Left ventricle myocardium inferior (tissue), 1 donor: ENCODE measurements at places on chromosomes 6 and 20. TPM values are rescaled to one million over a fixed set of nuclear protein-coding genes. Genes with fewer than 3 reads are reported as not detected.

DNA sequence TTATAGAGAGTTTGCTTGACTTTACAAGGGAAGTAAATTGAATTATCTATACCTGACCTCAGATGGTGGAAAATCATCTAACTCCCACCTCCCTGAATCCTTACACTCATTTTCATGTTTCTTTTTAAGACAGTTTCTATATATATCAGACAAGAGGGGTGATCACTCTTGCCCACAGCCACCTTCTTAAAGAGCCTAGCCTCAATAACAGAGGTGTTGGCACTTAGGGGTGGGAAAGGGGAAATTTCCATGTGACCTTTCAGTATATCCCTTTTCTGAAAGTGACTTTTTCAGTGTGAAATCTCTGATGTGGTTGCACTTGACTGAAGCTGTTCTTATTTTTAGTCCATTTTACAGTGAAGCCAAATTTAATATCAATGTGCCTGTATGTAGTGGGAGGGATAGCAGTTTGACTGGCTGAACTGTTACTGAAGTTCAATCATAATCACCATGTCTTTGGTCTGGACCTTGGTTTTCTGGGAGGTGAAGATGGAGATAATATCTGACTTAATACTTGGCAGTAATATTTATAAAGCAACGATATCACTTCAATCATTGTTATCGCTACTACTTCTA is 141.3 kb downstream of the MAP3K7 start:
- H3K36me3 ChIP-seq: no peaks in the 10 kb centered on the region
- H3K27ac ChIP-seq: no peak overlapping the region
- H3K4me3 ChIP-seq: no peak overlapping the region
- no peaks in the 10 kb centered on the region for H3K4me1 ChIP-seq
- no peak for DNase-seq

DNA sequence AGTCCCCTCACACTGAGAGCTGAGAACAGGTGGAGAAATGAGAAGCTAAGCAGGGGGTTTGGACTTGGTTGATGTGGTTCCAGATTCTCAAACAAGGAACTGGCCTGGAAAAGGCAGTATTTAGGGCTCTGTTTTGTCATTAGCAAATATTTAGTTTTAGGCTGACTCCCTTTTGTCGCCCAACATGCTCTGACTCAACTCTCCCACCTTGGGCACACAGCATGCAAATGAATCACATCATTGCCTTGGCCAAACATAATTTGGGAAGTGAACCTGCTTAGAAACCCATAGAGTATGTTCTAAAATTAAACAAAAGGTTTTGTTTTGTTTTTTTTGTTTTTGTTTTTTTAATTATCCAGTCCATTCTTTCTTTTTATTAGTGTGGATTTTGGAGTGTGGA is 9.5 kb upstream of the UQCC2 start:
- no peaks in the 10 kb centered on the region for H3K27me3 ChIP-seq
- H3K4me1 ChIP-seq: peaks cover 59% of the 10 kb centered on the region
- H3K36me3 ChIP-seq: peaks cover 15% of the 10 kb centered on the region

Gene IL17A
- total RNA-seq: not detected

Gene MOXD1
- 3.4 TPM for total RNA-seq

Gene PDE10A
- total RNA-seq: 12.2 TPM

Gene CTAGE9
- total RNA-seq: not detected

Gene NCOA3
- total RNA-seq: 23.8 TPM

Gene MYO6
- 5.0 TPM for total RNA-seq
